ENCODE measurements at places on chromosomes 6 and 20. TPM values are rescaled to one million over a fixed set of nuclear protein-coding genes. Genes with fewer than 3 reads are reported as not detected.

The KIAA1755 gene
- total RNA-seq, result 0.44 TPM

The BACH2 gene
- total RNA-seq, result 7.0 TPM

The PRSS35 gene
- 3.2 TPM for total RNA-seq

The GSTA2 gene
- not detected for total RNA-seq

The RBM24 gene
- total RNA-seq, result 2.0 TPM

DNA sequence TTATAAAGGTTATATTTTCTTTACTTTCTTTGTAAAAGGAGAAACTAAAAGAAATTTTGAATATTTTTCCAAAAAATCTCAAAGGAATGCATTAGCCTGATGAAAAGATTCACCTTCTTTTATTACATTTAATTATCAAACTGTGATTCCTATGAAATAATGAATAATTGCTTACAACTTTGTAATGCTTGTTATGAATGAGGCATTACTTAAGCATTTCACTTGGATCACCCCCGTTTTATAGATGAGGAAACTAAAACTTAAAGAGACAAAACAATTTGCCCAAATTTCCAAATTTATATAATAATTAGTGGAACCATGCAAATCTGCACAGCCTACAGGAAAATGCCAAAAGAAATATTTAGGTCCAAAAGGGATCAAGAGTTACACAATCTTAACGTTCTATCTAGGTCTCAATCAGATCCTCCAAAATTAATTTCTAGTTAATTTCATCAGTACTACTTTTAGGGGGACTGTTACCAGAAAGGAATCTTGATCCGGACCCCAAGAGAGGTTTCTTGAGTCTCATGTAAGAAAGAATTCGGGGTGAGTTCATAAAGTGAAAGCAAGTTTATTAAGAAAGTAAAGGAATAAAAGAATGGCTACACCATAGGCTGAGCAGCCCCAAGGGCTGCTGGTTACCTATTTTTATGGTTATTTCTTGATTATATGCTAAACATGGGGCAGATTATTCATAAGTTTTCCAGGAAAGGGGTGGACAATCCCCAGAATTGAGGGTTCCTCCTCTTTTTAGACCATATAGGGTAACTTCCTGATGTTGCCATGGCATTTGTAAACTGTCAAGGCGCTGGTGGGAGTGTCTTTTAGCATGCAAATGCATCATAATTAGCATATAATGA is 288.0 kb downstream of the ADGB start:
- H3K36me3 ChIP-seq, result no peaks in the 10 kb centered on the region
- H3K27ac ChIP-seq, result no peak overlapping the region
- no peaks in the 10 kb centered on the region for H3K4me1 ChIP-seq
- no peak for DNase-seq
- no peaks in the 10 kb centered on the region for H3K27me3 ChIP-seq

DNA sequence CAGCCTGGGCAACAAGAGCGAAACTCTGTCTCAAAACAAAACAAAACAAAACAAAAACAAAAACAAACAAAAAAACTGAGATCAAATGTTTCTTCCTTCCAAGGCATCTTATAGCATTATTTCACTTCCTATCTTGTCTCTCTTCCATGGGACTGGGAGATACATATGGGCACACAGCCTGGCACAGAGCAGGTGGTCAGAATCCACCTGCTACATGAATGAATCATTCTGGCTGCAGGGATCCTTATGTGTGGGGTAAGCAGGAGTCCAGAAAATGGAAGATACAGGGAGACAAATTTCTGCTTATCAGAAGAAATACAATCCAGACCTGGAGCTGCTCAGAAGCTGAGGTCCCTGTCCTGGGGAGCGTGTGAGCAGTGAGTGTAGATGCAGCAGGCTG is 18.2 kb upstream of the CCM2L start:
- no peak overlapping the region for H3K4me3 ChIP-seq
- no peaks in the 10 kb centered on the region for H3K36me3 ChIP-seq
- no peak for DNase-seq
- no peaks in the 10 kb centered on the region for H3K4me1 ChIP-seq
- peaks cover 28% of the 10 kb centered on the region for H3K27me3 ChIP-seq
- no peak overlapping the region for H3K27ac ChIP-seq

DNA sequence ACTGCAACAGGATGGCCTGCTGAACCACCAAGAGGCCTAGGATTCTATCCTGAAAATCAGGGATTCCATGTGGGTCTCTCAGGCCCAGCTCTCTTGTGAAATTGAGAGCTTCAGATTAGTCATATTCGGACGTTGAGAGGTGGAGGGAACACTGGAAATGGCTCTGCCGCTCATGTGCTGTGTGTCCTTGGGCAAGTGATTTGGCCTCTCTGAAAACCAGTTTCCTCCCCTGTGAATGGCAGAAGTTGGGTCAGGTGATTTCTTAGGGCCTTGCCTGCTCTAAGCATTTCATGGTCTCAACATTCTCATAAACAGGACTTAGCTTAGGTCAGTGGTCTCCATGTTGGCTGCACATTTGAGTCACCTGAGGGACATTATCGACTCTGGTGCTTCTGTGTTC is 470.1 kb downstream of the PREX1 start:
- no peak overlapping the region for H3K4me3 ChIP-seq
- H3K36me3 ChIP-seq, result no peaks in the 10 kb centered on the region

- H3K27ac ChIP-seq, result no peak overlapping the region
- no peaks in the 10 kb centered on the region for H3K4me1 ChIP-seq
- H3K27me3 ChIP-seq, result no peaks in the 10 kb centered on the region
- H3K4me3 ChIP-seq, result peak overlapping the region; percentile 66
- DNase-seq, result no peak
Observed at GRCh38 chr20:8601542-8601912, 467.4 kb upstream of the PLCB4 start.

GRCh38 chr20:4227085-4227821 is 211.9 kb upstream of the RNF24 start:
- no peaks in the 10 kb centered on the region for H3K36me3 ChIP-seq
- H3K4me1 ChIP-seq, result peaks cover 33% of the 10 kb centered on the region
- DNase-seq, result peak; percentile 69
- H3K4me3 ChIP-seq, result no peak overlapping the region
